ENCODE measurements at places on chromosomes 6 and 20. TPM values are rescaled to one million over a fixed set of nuclear protein-coding genes. Genes with fewer than 3 reads are reported as not detected.

DNA sequence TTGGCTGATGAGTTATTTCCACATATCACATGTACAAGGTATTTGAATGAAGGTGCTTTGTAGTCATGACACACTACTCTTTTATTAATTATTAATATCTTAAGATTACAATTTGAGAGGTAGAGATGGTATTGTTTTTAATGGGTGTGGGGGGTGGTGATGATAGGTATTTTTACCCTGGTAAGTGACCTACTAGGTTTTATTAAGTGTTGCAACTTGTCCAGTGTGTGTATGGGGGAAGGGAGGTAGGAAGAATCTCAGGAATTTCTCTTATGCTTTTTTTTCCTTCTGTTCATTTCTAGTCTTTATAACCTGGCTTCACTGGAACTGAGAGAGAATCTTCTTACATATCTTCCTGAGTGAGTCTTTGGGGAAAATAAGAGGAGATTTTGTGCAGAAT, 101.4 kb downstream of the LRRC1 start:
- no peak for DNase-seq

GRCh38 chr6:5459346-5459745, 198.0 kb downstream of the FARS2 start:
- DNase-seq: no peak

Gene GRIK2
- 62.1 TPM for total RNA-seq

Gene CLPSL1
- not detected for total RNA-seq

DNA sequence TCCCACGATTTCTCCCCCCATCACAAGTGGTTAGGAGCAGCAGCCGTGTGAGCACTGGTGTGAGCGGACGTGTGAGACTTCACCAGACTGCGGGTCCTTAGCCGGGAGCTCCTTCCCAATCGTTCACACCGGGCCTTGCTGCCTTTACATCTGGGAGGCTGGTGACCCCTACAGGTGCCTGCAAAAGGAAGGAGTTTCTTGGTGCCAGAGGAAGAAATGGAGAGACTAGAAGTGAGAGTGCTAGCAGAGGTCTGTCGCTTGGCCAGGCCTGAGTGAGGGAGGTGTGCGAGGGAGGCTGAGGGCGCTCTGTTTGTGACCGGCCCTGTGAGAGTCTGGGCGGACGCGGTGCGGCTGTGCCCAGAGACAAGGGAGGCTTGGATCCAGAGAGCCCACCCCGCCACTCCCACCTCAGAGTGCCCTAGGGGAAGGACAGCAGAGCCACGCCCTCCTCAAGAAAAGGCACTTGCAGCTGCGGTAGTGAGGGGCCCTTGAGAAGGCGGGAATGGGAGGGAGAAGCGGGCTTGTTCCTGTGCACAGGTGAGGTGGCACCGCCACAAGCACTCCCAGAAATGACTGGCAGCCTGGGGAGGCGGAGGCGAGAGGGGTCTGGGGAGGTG, 10.0 kb upstream of the ARMC2 start:
- DNase-seq: peak; percentile 9

GRCh38 chr6:1516742-1517520, 92.8 kb upstream of the FOXC1 start:
- DNase-seq: no peak

DNA sequence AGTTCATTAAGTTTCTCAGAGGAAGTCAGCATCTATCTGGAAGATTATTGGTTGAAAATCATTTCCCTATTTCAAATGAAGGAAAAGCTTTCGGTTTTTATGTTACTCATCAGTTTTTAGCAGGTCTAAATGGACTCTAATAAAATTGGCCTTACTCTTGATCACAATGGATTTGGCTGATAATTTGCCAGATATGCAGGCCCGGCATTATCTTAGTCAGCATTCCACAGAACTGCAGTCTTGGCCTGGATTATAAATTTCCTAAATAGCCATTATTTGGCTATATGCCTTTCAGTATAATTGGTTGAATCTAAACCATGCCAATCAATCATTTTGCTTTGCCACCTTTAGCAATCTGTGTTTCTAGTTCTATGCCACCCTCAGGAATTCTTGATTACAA, 91.7 kb upstream of the KCNQ5 start:
- DNase-seq: no peak

GRCh38 chr6:36980129-36980528, 5.9 kb downstream of the MTCH1 start:
- no peak for DNase-seq

DNA sequence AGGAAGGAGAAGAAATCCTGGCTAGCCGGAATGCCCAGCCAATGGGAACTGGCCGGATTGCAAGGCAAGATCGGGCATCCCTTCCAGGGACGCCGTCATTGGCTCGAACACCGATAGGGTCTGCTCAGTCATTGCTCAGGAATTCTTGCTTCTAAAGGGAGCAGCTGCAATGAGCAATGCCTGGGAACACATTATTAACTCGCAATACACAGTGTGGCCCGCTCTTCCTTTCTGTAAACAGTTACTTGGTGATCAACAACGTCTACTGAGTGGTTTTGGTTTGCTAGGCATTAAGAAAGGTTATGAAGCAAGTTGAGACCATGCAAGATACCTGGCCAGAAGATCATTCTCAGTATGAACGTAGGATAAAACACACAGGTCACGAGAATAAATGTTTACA, 165.4 kb upstream of the CITED2 start:
- DNase-seq: peak; percentile 64

Gene TDP2
- 31.4 TPM for total RNA-seq

- DNase-seq: no peak
Measured at GRCh38 chr6:81906709-81907204, 154.3 kb upstream of the TENT5A start.

Gene C20orf96
- 21.7 TPM for total RNA-seq

- no peak for DNase-seq
Measured at GRCh38 chr6:24908650-24909035, 27.1 kb downstream of the RIPOR2 start.

- DNase-seq: no peak
Measured at GRCh38 chr6:21321531-21321930, 272.0 kb upstream of the SOX4 start.

DNA sequence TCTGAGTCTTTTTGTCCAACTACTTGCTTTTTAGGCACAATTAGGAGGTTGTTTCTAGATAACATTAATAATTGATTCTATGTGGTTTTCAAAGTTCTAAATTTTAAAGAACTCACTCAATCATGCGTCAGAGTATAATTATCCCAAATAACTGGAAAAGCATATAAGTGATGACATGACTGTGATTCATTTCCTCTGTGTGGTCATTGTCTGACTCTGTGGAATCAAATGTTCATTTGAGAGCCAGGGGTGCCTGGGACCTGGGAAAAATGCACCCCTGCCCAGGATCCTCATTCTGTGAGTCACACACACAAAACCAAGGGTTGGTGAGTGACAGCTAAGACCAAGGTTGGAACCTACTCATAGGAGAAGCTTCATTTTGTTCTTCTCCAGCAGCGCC, 127.1 kb upstream of the MLIP start:
- peak; percentile 83 for DNase-seq

- DNase-seq: no peak
Measured at GRCh38 chr6:16944596-16944995, 157.3 kb upstream of the STMND1 start.

Gene MYLK4
- 0.13 TPM for total RNA-seq

Gene AGER
- 18.8 TPM for total RNA-seq

Gene BRPF3
- total RNA-seq: 39.3 TPM

DNA sequence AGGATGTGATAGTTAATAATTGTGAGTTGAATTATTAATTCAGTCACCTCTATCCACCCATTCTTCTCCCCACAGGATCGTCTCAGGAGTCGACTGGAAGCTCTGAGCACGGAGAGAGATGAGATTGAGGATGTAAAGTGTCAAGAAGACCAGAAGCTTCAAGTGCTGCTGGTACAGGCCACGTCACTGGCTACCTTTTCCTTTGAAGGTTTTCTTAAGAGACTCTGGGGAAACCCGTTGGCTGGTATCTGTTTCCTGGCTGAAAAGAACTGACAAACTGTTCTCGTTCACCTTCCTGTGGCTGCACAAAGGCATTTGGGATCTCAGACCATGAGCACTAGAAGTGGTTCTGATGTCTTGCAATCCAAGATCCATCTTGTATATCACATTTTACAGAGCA, 3.8 kb downstream of the TRIM15 start:
- DNase-seq: no peak

DNA sequence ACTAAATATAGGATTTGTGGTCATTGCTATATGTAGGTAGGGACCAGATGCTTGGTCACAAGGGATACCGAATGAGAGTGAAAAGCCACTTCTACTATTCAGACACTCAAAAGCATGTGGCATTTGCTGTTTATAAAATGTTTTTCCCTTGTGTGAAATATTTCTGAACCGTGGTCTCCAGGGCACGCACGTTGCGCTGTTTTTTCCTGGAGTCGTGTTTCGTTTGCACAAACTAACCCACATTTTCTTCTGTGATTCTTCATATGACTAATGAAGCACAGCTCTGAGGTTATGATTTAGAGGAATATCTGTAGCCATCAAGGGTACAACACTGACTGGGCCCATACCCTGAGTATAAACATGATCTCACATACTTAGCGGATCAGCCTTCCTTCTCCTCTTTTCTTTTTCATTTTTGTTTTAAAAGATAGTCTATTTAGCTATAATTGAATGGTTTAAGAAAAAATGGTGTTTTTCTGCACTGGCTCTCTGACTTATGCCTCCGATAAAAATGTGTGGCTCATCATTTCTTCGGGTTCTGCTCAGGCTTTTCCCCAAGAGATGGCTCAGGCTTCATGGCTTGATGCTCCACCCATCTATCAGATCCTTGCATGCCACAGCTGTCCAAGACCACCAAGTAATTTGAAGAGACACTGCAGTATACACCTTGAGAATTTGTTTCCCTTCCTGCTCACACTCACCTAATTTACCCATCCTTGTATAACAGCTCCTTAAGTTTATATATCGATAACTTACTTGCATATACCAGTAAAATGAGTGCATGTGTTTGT, 59.9 kb upstream of the HBS1L start:
- no peak for DNase-seq

Gene OLIG3
- not detected for total RNA-seq

- DNase-seq: no peak
Measured at GRCh38 chr20:60926831-60927230, 325.2 kb upstream of the CDH4 start.

DNA sequence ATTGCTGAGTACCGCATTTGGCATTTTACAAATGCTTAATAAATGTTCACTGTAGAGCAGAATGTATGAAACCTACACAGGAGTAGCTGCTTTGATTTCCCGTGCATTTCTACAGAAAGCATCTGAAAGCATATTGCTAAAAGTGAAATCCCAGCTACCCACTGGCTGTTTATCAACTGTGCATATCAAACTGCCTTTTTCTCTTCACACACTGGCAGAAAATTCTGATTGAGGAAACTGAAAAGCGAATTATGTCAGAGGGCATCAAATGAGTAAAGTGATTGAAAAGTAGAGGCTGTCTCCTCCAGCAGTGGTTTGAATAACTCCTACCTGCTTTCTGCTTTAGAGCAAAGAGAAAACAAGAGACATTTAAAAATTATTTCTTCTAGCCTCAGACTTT, 28.0 kb downstream of the STX11 start:
- DNase-seq: no peak

Gene CNR1
- total RNA-seq: not detected

DNA sequence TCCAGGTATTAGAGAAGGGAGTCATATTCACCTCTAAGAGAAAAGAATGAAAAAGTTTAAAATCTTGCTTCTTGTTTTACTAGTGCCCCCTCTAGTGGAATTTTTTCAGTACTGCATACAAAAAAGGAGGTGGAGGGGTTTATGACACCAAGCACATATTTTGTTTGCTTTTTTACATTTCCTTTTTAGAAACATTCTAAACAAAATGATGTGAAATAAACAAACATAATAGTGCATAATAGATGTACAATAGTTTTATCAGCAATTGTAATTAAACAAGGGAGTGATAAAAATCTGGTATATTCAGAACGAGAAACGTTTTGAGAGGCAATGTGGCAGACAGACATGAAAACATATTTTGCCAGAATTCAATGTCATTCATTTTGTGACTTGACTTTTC, 111.0 kb upstream of the TFAP2D start:
- DNase-seq: peak; percentile 62

DNA sequence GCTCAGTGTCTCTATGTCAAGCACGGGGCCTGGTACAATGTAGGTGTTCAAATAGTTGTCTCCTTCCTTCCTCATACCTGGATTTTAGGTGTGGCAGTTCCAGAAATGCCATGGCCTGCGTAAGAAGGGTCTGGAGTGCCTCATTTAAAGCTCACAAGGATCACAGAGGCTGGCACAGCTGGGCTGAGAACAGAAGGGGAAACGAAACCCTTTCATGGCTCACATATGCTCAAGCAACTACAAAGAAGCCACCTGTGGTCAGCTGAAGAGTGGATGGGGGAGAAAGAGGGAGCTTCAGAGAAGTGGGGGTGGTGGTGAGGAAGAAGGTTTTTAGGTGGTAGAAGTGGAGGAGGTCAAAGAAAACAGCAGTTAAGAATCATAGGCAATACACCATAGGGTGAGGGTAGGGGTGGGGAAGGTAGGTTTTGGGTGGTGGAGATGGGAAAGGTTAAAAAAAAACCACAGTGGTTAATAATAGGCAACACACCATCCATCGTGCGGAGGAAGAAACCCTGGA, 17.0 kb upstream of the TOP1 start:
- no peak for DNase-seq

DNA sequence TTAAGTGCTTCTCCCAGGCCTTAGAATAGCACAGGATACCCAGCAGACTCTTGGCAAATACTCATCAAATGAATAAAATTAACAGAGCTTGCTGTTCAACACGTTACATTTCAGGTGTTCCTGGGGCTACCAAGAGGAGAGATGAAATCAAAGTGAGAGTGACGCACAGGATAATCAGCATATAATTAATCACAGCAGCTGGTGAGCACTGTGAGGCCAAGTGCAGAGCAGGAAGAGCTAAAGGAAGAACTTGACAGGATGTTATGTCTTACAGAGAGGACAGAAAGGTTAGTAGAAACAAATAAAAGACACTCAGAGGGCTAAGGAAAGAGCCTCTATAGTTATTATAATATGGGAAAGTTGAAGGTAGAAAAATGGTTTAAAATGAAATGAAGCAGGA, 8.8 kb downstream of the PPIL1 start:
- DNase-seq: no peak

DNA sequence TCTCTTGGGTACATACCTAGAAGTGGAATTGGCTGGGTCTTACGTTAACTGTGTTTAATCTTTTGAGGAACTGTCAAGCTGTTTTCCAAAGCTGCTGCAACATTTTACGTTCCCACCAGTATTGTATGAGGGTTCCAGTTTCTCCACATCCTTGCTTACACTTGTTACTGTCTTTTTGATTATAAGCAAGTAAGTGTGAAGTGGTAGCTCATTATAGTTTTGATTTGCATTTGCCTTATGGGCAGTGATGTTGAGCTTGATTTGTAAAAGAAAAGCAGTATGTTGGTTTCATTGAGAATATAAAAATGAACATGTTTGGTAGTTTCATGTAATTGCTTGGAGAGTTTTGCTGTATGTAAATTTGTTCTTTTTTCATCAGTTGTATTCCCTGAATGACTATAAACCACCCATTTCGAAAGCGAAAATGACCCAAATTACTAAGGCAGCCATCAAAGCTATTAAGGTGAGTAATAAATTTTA, 40.4 kb downstream of the SCAF8 start:
- no peak for DNase-seq

Gene ATP6V1G2
- 3.1 TPM for total RNA-seq
